ENCODE measurements at places on chromosomes 11 and 22.
A peak's percentile ranks its signal among the peaks of the same experiment; 100 is the strongest.

- no peak for DNase-seq
Measured at GRCh38 chr11:73388265-73389133, 12.3 kb downstream of the RELT start.

GRCh38 chr11:62496676-62497075, 49.9 kb downstream of the AHNAK start:
- DNase-seq, result no peak

GRCh38 chr22:41429232-41429950, 17.2 kb downstream of the TOB2 start:
- no peak for DNase-seq

DNA sequence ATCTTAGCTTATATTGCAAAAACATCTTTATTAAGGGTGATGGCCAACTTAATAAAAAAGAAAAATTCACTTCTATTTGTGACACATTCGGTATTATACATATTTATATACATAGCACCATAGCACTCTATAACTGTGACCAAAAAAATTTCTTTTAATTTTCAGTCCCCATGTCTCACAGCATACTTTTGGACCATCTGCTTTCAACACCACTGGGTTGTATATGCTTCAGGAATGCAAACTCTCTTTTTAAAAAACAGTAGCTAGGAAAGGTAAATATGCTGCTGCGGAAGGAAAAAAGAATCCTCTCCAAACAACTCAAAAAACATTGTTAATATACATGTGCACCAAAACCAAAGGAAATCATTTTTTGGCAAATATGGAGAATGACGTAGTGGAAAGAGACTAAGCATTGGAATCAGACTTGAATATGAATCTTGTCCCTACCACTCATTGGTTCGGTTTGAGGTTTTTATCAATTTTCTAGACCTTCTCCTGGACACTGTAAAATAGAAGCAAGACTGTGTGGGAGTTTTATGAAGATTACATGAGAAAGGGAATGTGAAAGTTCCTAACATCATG, 227.9 kb downstream of the BLID start:
- DNase-seq, result no peak

DNA sequence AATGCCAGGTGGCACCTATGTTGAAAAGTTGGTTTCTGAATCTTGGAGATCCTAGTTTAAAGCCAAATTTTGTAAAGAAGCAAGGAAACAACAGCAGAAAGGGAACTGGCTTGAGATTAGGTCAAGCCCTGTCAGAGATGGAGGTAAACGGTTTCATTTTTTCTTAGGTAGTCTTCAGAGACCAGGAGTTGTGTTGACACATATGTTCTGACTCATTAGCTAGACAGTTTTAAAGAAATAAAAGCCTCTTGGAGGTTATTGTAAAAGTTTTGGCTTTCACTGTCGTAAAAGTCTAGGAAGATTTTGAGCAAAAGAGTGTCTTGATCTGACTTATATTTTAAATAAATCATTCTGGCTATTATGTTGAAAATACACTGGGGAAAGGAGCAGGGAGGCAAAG, 151.5 kb upstream of the CTSC start:
- DNase-seq, result no peak

GRCh38 chr11:100761841-100762240, 74.8 kb downstream of the ARHGAP42 start:
- DNase-seq, result no peak

- DNase-seq, result no peak
Measured at GRCh38 chr22:24236656-24237055, 8.2 kb downstream of the GGT5 start.

GRCh38 chr11:44776551-44777208, 49.9 kb downstream of the TSPAN18 start:
- no peak for DNase-seq

DNA sequence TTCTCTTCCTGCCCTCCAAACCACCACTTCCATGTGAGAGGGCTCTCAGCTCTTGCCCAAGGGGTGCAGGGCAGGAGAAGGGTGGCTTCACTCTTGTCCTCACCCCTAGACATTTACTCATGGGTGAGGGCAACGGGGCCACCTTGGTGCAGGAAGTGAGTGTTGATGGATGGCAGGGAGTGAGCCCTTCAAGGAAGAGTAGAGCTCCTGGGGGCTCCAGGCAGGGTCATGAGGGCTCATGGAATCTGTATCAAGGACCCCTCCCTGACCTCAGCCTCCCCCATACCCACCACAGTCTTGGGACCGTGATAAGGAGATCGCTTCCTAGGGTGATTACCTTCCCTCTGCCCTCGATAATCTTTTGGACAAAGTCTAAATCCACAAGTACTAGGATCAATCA, 37.8 kb downstream of the TSPAN18 start:
- no peak for DNase-seq

GRCh38 chr11:102950622-102951081, 4.9 kb downstream of the MMP13 start:
- no peak for DNase-seq

DNA sequence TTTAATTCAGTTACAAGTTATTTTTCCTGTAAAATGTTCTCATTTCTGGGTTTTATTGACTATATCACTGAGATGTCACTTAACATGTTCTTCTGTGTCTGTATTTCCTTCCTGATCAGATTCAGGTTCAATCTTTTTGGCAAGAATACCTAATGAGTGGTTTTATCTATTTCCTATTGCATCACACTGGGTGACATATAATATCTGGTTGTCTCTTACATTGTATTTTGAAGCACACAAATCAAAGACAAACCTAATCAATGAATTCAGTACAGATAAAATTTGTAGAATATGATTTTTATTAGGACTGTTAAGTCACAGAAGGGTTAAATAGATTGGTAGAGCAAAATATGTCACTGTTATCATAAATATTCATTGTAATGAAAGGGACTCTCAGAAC, 60.4 kb downstream of the BCL2L13 start:
- DNase-seq, result no peak

DNA sequence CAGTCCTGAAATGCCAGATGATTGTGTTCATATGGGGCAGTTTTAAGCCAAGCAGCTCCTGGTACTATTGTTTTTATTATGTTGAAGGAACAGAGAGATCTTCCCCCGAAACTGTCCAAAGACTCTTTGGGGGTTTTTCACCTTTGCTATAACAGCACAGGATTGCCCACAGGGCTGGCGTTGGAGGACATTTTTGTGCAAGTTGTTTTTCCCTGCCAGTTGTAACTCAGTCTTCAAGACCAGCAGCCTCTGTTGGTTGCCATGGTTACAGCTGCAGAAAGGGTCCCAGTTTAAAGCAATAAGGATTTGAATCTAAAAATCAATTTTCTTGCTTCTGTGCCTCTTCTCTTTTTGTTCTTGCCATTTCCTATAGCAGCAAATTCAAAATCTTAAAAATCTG, 45.4 kb upstream of the YWHAH start:
- no peak for DNase-seq

GRCh38 chr22:20887375-20887774, 28.6 kb downstream of the SNAP29 start:
- no peak for DNase-seq

DNA sequence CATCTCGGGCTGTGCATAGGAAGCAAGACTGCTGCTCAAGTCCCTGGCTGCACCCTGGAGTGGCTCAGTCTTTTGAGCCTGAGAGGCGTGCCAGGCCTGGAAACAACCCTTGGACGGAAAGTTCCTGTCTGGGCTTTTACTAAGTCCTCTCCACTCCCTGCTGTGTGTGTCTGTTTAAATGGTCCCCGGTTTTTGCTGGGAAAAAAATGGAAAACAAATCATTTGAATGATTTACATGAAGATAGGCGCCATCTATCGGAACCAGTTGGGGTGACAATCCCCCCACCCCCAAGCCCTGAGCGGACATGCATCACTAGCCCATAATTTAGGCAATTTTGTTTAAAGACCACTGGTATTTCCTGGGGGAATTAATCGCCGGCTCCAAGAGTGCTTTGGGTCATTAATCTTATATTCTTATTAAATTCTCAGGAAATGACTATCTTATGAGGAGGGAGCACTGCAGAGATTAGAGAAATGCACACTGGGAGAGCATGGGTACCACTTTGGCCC, 2.7 kb upstream of the GAB2 start:
- peak; percentile 34 for DNase-seq

DNA sequence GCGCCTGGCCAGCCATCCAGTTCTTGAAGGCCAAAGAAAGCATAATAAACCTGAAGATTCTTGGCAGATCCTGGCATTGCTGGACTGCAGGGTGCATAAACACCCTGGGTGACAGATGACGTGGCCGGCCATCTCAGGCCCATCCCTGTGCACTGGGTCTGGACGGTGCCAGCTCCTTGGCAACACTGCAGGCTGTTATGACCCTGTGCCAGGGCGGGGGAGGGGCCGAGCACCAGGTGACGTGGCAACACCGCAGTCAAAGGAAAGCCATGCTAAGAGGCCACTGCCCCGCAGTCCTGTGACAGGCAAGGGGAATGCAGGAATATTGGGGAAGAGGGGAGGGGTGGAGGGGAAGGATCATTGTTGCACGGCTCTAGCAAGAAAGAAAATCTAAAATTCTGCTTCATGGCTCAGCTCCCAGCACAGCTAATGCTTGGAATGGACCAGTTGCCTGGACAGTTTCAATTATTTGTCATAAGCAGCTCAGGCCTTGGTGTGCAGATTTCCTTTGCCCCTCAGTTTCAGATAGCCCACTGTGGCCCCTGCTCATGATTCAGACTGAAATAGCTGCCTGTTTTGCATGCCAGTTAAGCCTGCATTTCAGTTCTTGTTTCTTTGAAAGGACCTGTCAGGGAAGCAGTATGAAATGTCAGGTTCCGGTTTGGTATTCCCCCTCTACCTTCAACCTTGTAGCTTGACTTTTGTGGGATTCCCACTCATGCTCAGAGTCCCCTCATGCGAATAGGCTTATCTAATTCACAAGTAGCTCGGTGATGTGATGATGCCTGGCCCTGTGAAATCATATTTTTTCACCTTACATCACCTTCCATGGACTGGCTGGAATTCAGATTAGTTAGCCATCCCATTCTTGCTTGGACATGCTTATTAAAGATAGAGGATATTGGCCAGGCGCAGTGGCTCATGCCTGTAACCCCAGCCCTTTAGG, 29.7 kb upstream of the DDX6 start:
- DNase-seq, result no peak

GRCh38 chr11:70661761-70662501, 263.6 kb downstream of the CTTN start:
- no peak for DNase-seq

DNA sequence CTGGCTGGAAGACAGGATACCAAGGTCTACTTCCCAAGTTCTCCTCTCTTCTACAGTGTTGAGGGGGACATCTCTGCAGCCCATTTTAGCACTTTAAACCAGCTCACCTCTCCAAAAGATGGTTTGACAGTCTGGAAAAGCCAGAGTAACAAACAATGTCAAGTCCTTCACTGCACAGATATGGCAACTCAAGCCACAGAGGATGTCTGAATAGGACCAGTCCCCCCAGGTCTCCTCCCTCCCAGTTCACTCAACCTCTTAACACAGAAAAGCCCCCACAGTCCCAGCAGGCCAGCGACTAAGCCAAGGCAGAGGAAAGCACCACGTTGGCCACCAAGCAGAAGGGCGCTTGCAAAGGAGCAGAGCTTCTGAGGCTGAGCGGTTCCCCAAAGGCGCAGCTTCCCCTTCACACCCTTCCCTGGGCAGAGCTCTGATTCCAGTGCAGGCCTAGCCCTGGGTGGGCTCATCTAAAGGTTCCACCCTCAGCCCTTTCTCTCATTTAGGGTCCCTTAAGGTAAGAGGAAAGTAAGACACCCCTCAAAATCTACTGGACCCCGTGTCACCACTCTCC, 62.7 kb downstream of the PAK1 start:
- peak; percentile 12 for DNase-seq

DNA sequence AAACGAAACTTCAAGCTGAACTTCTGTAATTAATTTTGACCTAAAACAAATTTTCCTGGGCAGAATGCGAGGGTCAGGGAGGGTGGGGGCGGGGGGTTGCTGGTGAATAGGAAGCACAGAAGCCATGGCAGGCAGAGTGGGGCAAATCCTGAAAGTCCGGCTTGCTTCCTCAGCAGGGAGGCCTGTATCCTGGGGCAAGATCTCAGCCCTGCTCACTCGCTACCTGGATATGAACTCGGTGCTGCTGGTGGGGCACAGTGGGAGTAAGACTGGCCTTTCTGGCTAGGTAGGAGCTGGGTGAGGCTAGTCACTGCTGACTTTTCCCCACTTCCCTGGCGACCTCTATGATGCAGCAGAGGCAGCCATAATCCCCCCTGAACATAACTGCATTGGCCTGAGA, 168.9 kb upstream of the CHORDC1 start:
- no peak for DNase-seq

DNA sequence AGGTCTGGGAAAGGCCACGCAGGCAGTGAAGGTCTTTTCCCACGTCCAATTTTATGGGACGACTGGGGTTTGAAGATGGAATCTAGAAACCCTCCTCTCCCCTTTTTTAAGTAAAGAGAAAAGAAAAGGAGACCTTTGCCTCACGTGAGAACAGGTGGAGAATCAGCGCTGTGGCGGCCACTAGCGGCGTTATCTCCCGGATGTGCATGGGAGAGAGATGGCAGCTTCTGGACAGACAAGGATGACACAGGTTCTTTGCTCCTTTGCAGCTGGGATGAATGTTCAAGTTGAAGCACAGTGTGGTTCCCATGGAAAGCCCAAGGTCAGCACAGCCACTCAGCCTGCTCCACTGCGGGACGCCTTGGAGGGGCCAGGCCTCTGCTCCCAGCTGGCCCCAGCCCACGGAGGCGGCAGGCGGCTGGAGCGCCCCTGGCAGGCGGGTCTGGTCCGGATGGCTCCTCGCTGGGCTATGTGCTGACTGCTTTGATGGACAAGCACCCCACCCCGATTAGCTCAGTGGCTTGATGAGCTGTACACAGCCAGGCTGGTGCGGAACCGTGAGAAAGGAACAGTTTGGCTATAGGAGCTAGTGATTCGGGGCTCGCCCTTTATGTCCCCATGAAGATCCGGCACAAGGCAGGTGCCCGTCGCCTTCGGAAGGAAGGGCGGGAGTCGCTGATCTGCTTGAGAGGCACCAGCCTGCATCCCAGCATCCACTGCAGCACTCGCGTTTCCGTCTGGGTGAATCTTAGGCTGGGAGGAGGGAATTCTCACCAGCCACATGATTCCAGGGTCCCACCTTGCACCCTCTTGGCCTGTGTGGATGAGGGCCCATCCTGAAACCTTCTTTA, 14.5 kb upstream of the BID start:
- no peak for DNase-seq

DNA sequence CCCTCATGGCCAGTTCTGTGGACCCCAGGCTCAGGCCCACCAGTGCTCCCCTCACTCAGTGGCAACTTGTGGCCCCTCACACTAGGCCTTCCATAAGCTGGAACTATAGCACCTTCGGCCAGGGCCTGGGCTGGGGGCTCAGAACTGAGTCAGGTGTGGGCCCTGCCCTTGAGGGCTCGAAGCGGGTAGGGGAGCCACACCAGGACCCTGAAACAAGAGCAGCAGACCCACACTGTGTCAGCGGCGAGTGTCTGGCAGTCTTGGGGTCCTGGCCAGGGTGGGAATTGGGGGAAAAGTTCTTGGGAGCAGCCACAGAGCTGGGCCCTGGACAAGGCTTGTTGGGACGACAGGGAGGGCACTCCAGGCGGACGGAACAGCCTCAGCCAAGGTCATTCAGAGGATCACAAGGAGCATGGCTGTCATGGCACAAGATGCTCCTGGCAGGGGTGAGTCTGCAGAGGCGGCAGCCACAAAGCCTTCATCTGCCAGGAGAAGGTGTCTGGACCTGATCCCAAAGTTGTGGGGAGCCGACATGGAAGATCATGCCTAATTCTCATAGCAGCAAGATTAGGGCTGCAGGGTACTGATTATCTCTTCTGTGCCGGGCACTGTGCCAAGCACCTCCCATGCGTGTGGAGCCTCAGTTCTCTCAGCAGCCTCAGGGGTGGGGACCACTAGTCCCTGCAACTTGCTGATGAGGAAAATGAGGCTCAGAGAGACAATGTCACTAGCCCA, 50.7 kb downstream of the SHISAL1 start:
- DNase-seq, result no peak

All from activated T-helper 2 cell treated with anti-CD3 and anti-CD28 coated beads, Interferon-gamma antibody, Interleukin-2, Interleukin-4, amounts not matched to agents 10 μg/mL and 5 μg/mL and 100 μg/mL, durations not matched to agents 14 hours and 24 hours and 36 hours (primary cell).